AG09319 (cell line): ENCODE measurements at places on chromosomes 3 and 15.

DNA sequence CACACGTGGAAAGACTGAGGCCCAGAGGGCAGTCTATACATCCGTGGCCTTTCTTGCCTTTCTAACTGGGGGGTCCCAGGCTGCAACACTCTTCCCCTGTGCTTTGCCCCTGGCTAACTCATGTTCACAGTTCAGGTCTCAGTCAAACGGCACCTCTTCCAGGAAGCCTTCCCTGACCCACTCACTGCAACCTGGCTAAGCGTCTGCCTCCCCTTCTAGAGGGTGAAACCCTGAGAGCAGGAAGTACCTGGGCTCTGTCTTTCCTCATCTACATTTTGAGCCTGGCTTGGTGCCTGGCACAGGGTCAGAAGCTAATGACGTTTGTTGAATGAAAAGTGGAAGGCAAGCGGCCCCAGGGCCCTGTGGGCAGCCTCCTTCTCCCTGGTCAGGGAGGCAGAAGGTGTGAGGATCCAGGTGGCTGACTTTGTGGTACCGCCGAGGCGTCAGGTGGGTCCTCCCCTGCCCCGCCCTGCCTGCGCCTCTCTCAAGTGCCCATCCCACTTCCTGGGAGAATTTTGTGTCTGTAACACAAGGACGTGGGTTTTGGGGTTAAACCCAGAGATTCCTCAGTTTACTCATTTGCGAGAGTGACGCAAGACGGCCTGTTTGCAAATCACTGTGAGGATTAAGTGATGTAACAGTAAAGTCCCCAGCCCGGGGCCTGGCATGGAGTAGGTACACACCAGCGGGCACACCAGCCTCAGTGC lies 32.1 kb downstream of the DNASE1L3 start:
- no peak for DNase-seq

DNA sequence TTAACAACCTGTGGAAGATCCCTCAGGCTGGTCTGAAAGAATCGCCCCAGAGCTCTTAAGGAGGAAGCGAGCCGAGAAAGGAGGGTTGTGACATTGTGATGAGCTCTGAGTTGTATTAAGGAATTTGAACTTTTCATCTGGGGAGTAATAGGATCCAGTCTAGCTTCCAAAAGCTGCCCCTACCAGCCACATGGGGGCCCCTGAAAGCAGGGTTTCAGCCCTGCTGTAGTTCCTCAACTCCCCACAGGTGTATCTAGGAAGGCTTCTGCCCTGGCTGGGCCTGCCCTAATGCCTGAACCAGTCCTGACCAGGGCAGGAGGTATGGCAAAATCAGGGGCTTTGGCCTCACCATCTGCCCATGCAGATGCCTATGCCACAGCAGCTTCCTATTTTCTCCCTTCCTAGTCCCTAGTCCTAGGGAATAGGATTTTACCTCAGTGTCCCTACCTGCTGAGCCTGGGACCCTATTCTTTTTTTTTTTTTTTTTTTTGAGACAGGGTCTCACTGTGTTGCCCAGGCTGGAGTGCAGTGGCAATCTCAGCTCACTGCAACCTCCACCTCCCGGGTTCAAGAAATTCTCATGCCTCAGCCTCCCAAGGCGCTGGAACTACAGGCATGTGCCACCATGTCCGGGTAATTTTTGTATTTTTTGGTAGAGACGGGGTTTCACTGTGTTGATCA lies 5.0 kb upstream of the AP3S2 start:
- no peak for DNase-seq

DNA sequence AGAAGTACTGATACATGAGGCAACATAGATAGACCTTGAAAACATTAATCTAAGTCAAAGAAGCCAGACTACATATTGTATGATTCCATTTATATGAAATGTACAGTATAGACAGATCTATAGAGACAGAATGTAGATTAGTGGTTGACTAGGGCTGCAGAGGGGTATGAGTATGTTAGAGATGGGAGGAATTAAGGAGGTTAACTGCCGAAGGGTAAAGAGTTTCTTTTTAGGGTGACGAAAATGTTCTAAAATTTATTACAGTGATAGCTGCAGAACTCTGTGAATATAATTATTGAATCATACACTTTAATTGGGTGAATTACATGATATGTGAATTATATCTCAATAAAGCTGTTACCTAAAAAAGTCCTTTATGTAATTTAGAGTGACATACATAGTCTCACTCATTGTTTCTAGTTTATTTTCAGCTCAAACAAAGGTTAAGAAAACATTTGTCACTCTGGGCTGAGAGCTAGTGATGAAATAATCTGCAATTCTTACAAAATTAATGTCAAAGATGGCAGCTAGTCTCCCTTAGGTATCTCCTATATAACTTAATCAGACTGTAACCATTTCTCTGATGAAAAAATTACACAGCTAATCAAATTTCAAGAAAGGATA lies 61.4 kb downstream of the DENND4A start:
- no peak for DNase-seq

DNA sequence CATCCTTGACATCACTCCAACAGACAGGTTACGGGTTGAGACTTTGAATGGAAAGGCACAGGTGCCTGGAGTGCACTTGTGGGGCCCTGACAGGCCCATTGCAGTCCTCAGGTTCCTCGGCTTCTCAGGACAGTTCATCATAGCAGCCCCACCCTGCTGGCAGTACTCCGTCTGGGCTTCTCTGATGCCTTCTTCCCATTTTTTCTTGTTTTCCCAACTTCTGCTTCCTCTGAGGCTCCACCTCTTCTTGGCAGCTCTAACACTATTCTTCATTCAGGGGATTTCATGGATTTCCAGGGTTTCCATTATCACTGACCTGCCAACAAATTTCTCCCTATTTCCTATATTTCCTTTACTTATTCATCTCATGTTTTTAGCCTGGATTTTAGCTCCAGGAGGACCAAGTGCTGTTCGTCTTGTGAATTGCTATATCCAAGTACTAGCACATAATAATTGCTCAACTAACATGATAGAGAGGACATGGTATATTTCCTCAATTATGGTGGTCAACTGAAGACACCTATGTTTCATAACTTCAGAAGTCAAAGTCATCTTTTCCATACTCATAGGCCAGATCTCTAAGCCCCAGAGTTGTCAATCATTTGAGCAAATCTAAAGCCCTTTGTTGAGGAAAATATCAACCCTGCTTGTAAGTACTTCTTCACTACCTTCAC lies 16.2 kb downstream of the NCEH1 start:
- no peak for DNase-seq

DNA sequence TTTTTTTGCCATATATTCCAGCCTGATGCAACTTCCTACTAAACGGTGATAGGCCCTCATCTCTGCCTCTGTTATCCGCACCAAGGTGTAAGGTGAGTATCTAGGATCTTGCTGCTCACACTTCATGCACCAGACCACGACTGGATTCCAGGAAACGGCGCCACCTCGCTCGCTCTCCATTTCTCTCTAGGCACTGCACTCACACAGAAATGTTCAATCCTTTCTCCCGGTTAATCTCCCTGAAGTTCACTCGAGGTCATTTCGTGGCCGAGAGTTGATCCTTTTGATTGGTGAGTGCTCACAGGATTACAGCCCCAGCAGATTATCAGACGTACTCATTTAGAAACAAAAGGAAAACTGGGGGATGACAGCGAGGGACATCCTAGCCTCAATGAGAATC lies 28.1 kb downstream of the MCF2L2 start:
- DNase-seq: no peak

GRCh38 chr15:85750319-85751290 lies 44.1 kb downstream of the KLHL25 start:
- DNase-seq: no peak

GRCh38 chr3:2837910-2838309 lies 272.3 kb downstream of the IL5RA start:
- no peak for DNase-seq

DNA sequence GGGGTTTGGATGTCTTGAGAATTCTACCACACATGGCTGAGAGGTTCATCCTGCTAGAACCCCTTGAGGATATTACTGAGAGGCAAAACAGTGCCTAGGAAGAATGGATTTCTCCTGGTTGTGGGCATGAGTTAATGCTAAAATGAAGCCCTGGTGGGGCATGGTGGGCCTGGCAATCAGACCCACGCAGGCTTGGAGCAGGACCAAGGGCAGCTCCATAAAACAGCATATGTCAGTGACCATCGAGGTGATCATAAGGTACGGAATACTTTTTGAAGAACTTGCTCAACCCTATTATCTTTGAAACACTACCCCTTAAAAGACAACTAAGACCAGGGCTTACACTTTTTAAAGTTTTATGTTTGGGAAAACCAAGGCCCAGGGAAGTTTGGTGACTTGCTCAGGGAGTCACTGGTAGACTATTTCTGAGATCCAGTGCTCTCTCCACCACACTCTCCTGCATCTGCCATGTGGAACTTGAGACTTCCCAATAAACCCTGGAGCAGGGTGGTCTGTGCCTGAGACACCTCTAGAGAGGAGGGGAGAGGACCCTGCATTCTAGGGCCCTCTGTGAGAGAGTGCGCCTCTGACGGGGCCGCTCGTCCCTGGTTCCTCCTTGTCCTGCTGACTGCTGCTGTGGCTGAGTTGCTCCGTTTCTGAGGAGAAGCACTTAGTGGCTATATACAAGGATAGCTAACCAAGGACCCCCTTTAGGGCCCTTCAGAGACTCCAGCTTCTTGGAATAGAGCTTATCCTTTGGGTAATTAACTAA lies 28.0 kb upstream of the TIMP4 start:
- DNase-seq: no peak

- no peak for DNase-seq
Observed at GRCh38 chr15:83207009-83207659, 489 bp downstream of the HDGFL3 start.

- no peak for DNase-seq
Observed at GRCh38 chr15:65424683-65425082, 1.9 kb upstream of the IGDCC4 start.

- DNase-seq: no peak
Observed at GRCh38 chr15:28987337-28987736, 101.6 kb downstream of the APBA2 start.

- no peak for DNase-seq
Observed at GRCh38 chr3:154588831-154589230, 158.8 kb upstream of the GPR149 start.

DNA sequence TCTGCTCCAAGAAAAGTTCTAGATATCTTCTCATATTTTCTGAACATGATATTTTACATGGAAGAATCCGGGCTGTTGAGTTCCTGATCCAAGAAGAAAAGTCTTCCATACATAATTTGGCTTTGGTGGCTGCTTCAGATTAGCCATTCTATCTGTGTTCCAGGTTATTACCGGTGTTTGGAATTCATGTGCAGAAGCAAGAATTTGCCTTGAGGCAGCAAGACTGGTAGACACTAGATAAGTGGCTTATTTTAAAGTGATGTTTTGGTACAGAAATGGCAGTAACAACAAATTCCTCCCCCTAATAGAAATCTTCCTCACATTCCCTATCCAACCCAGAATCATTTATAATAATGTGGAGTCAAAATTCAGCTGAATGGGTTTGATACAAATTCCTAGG lies 29.2 kb downstream of the MITF start:
- no peak for DNase-seq

DNA sequence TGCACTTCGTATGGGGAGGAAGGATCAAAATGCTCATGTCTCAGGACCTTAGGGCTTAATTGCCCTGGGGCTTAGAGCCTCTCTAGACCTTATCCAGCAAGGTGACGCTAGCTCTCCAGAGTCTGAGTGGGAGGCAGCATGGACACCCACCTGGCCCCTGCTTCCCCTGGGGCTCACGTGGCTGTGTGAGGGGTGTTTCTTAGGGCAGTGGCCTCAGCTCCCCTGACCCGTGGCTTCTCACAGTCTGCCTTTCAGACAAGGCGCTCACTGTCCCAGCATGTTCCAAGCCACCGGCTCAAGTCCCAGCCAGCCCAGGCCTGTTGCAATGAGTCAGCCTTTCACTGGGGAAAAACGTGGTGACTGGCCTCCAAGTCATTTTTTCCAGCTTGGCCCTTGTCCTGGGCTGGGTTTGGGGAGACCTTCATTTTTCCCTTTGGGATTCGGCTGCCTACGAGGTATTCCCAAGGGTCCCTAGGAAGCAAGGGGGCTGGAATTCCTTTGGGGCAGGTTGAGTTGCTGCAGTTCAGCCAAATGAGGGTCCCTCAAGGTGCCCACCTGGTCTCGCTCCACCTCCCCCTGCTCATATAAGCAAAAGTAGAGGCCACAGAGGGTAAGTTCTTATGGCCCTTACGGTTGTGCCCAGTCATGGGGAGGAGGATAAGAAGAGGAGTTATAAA lies 15.7 kb downstream of the BHLHE40 start:
- peak; percentile 64 for DNase-seq

DNA sequence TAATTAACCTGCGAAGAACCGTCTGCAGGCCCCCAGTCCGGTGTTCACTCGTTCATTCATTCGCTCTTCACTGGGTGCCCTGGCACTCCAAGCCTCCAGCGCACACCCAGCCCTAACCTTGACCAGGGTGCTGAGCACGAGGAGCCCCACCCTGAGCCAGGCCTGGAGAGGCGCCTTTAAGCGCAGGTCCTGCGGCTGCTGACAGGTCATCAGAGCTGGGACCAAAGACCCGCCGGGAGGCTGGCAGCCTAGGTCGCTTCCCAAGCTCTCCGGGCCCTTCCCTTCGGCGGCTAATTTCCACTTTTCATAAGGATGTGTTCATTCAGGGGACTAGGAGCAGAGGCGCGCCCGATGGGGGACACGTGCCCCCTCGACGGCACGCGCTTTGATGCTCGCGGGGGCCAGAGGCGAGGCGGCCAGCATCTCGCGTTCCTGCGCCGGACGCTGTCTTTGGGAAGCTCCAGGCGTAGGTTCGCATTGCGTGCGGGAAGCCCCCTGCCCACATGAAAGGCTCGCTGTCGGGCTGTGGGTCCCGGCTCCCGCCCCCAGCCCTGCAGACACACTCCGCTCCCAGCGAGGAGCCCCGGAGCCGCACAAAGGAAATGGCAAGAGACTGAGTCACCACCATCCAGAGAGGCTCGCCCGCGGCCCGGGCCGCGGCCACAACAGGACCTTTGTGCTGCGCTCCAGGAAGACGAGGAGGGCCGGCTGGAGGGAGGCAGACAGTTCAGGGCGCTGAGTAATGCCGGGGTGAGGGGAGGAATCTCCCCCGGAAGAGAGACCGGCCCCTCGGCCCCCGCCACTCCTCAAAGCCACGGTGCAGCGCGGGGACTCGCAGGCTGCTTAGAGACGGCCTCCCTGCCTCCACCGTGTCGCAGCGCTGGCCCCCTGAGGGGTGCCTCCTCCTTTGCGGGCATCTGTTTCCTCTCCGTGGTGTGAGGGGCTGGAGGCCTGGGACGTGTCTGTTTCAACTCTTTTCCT lies 266.4 kb upstream of the HES1 start:
- peak; percentile 20 for DNase-seq

DNA sequence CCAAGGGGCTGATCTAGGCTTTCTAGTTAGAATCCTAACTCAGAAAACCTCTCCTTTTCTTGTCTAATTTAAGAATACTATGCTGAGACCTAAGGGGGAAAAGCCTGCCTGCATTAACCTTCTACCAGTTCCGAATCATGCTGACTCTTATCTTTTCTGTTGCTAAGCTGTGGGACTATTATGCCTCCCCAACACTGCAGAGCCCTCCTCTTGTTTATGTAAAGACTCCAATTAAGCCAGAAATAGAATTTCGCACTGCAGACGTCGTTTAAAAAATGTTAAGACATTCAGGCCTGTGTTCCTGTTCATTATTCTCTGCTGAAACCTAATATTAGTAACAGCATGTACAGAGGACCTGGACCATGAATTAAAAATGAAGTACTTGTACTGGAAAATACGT lies 310.6 kb upstream of the ATP11B start:
- no peak for DNase-seq
